ENCODE measurements at places on chromosomes 5 and 9.

DNA sequence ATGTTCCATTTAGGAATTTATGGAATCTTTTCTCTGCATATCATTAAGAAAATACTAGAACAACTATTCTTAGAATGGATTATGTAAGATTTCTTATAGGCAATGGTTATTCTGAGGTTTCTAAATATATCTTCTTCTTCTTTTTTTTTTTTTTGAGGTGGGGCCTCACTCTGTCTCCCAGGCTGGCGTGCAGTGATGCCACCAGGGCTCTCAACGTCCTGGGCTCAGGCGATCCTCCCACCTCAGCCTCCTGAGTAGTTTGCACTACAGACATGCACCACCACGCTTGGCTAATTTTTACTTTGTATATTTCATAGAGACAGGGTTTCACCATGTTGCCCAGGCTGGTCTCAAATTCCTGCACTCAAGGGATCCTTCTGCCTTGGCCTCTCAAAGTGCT lies 137.2 kb downstream of the SREK1 start:
- no peak for DNase-seq

- DNase-seq = peak; percentile 42
Observed at GRCh38 chr5:177336112-177336511, 15.4 kb downstream of the LMAN2 start.

DNA sequence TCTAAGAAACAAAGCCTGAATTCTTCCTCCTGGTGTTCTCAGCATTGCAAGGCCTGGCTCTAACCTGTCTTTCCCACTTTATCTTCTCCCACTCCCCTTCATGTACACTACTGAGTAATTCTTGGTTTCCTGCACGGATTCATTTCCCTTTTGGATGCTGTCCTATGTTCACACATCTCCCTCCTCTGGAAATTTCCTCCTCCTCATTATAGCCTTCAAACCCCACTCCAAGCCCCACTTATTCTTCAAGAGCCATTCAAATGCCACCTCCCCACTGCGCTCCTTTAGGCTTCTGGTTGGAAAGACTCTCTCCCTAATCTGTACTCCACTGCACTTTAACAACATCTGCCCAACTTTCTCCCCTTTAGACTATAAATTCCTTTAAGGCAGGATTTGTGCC lies 28.2 kb upstream of the C5orf63 start:
- DNase-seq = no peak

DNA sequence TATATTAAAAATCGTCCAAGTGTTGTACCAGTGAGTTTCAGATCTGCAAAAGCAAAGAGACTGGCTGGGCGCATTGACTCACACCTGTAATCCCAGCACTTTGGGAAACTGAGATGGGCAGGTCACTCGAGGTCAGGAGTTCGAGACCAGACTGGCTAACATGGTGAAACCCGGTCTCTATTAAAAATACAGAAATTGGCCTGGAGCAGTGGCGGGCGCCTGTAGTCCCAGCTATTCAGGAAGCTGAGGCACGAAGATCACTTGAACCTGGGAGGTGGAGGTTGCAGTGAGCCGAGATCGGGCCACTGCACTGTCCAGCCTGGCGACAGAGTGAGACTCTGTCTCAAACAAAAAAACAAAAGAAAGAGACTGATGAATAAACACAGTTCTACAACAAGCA lies 18.3 kb upstream of the B4GALT1 start:
- no peak for DNase-seq

- no peak for DNase-seq
Observed at GRCh38 chr9:17521100-17521855, 57.6 kb upstream of the SH3GL2 start.

DNA sequence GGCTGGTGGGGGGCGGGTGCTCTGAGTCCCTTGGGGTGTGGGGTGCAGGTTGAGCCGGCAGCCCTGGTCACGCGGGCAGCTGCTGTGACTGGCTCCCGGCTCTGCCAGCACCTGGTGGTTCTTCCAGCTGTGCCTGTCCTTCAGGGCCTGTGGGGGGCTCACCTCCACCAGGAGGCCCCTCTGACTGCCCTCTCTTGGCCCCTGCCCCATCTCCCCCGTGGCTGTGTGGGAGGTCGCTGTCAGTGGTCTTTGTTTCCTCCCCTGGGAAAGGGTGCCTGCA lies 3.3 kb downstream of the RXRA start:
- no peak for DNase-seq

GRCh38 chr9:84062538-84062937 lies 81.9 kb downstream of the RMI1 start:
- DNase-seq = no peak

DNA sequence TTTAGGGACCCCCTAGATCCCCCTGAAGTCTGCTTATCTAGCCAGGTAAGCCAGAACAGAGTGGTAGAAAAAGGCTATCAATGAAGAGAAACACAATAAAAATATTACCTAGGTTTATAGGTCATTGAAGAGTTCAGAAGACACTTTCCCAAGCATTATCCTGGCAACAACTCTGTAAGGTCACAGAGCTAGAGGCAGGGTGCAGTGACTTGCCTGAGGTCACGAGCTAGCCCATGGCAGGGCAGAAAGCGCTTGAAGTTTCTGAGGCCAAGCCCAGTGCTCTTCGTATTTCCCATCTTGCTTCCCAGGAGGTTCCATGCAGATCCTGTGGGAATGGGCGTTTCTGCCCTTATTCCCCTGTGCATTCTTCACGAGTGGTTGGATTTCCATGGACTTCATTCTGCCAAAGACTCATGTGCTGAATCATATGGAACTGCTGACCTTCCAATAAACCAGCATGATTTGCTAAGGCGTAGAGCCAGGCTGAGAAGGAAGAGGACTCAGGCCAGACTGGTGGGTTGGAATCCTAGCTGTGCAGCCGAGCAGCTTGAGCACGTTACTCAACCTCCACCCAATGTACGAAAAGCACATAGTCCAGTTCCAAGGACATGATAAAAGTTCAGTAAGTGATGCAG lies 22.1 kb downstream of the TRMO start:
- no peak for DNase-seq

- DNase-seq = no peak
Observed at GRCh38 chr9:3244963-3245653, 280.7 kb downstream of the RFX3 start.
